ENCODE measurements at places on chromosomes 3 and 15.

DNA sequence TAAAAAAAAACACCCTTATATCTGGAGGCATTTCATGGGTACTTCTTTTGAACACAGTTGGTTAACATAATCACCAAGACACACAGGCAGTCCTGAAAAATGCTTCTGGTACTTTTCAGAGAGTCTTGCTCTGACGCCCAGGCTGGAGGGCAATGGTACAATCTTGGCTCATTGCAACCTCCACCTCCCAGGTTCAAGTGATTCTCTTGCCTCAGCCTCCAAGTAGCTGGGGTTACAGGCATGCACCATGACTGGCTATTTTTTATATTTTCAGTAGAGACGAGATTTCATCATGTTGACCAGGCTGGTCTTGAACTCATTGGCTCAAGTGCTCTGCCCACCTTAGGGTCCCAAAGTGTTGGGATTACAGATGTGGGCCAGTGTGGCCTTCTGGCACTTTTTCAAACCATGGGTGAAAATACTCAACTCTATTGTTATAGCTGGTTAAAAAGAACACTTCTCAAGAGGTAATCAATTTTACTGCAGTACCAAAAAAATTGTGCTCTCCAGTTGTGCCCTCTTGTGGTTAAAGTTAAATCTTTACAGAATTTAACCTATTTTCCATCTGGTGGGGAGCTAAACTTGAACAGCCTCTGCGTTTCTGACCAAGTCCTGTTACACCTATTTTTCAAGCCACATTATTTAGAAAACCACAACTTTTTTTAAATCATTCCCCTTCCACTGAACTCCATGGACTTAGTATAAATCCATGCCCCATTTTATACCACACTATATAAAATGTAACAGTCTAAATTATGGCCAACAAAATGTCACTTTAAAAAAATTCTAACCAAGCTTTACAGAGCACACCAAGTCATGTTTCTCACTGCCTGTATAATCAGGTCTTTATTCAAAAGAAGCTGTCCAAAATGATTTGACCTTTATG, 1.2 kb upstream of the SNAPC5 start:
- no peak for DNase-seq

DNA sequence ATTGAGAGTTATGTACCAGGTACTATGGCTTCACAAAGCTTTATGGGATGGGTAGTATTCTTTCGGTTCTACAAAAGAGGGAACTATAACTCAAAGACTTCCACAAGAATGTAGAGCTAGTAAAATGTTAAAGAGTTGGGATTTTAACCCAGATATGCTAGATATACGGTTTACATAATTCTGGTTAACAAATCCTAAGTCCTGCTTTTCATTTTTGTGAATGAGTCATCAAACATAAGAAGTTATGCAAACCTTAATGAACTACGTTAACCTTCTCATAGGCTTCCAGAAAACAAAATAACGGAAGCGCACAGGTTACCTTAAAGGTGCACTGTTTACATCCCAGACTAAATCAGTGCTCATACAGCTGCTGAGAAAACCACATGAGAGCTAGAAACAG, 1049.3 kb downstream of the MCTP2 start:
- DNase-seq: no peak

DNA sequence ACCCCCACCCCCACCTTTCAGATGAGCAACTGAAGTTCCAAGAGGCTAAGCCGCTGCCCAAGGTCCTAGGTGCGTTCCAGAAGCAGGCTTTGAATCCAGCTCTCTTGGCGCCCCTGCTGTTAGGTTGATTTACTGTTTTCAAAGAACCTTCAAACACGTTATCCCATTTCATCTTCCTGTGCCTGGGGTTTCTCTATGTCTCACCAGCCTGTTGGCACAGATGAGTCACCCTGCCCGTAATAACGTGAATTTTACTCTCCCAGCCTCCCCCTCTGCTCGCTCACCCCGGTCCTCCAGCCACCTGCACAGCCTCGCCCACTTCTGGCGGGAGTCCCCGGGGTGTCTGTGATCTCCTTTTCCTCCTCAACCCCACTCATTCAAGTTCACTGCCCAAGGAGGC, 13.0 kb upstream of the TSEN2 start:
- DNase-seq: no peak

- no peak for DNase-seq
These were observed 9.1 kb downstream of the HDGFL3 start for GRCh38 chr15:83198476-83198875.

- DNase-seq: no peak
These were observed 5.5 kb upstream of the PSMD6 start for GRCh38 chr3:64028754-64029153.

GRCh38 chr3:188400494-188401243, 246.7 kb downstream of the LPP start:
- DNase-seq: no peak

DNA sequence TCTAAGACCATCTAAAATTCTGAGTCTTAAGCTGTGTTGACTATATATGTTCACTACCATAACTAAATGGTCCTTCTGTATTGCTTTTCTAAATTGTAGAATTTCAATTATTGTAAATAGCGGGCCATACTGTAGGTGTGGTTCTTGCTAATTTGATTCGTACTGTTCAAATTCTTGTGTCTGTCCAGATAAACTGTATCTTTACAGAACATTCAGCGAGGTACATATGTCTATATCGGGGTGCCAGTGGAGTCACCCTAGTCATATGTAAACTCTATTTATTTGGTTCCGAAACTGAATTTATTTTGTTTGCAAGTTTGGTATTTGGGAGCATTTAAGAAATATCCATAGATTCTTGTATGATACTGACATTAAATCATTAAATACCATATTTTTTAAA, 69.0 kb downstream of the IGF1R start:
- DNase-seq: no peak

DNA sequence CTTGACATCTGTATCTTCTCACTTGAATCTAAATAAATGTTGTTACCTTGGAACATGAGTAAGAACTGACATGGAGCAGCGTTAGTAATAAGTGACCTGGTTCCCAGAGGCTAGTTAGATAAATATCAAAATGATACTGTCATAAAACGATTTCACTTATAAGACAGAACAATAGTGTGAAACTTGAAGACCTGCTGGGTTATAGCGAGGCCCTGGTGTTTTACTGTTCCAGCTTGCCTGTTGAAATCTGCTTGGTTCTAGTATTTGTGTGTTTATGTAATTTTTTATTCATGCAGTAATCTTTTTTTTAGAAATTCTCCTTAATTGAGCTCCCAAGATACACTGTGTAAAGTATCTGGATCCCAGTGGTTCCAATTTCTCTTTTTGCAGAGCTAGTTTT, 129.4 kb downstream of the CACNA2D3 start:
- DNase-seq: no peak

DNA sequence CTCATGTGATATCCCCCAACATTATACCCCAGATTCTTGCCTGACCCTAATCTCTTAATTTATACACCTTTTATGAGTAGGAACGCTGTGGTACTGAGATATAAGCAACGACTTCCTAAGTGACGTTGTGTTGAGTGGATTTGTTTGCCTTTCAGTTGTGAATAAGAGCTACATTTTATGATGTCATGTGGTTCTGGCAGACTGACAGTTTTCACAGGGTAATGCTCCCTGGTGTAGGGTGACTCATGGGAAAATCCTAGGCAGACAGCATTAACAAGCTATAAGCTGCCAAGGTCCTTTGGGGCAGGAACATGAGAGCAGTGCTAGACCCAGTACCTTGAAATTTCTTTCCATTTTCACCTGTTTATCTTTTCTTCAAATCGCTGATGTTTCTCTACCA, 11.2 kb downstream of the C3orf52 start:
- DNase-seq: peak; percentile 53

DNA sequence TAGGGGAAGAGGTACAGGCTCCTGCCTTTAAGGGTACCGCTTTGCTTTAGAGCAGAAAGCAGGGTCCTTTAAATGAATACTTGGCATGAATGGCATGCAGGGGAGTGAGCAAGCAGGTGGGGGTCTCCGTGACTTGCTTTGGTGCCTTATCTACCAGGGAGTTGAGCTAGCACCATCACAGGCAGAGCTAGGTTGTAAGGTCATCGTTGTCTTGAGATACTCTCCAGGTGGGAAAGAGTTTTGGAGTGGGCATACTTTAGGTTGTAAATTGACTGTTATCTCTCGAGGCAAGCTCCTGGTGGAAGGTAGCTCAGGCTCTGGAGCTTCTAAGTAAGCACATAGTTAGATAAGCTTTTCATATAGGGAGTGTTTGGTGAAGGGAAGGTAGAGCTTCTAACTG, 5.6 kb downstream of the GASK1A start:
- no peak for DNase-seq

DNA sequence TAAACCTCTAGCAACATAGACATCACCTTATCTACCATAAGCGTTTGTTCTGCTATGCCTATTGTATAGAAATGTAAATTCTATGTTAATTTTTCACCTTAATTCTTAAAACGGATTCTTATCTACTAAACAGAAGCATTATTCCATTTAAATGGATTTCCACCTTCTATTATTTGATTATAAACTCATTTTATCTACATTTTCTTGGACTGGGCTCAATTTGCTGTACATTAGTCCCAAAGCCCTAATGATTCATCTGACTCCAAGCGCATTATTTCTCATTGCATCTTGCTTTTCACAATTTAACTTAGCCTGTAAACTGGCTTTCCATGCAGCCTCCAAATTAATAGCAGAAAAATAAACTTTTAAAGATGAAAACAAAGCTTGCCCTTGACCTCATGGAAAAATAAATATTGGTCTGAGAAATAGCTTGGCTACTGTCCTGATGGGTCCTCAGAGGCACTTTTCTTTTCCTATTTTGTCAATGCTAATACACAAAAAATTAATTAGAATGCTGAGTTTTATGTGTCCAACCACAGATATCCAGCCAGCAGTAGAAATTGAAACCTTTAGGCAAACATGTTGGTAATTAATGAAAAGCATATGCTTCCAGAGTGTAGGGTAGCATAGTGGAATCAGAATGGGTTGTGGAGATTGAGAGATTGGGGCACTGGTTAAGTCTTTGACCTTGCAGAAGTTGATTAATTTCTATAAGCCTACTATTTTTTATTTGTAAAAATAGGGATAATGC, 81.4 kb upstream of the CFAP20DC start:
- no peak for DNase-seq

- DNase-seq: no peak
These were observed 355.0 kb upstream of the CFAP20DC start for GRCh38 chr3:59404851-59405250.

DNA sequence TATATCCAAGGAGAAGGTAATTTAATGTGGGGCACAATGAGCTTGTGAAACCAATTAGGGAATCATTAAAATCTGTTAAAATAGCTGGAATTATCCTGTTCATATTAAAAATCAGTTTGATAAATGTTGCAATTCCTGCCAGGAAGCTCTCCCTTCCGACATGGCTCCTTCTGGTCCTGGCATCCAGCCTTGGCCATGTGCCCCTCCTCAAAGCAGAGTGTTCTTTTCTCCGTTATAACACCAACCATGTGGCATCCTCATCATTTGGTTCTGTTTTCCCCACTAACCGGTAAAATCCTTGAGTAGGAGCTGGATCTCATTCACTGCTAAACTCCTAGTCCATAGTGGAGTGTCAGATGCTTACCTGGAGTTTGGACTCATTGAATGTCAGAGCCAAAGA, 127.2 kb downstream of the ARNT2 start:
- no peak for DNase-seq

GRCh38 chr3:127690823-127691452, 18.2 kb downstream of the ABTB1 start:
- DNase-seq: no peak

GRCh38 chr3:158404131-158404718, 166.8 kb upstream of the MLF1 start:
- DNase-seq: no peak

- DNase-seq: no peak
These were observed 37.0 kb upstream of the TRIM71 start for GRCh38 chr3:32780735-32781210.

- no peak for DNase-seq
These were observed 55.4 kb downstream of the ZNF148 start for GRCh38 chr3:125319765-125320164.

GRCh38 chr3:113055201-113055600, 64.4 kb downstream of the GTPBP8 start:
- DNase-seq: no peak

GRCh38 chr3:47002171-47003055, 22.9 kb downstream of the NBEAL2 start:
- no peak for DNase-seq

All from NCI-H1092 treated with DMSO at 0.1 percent for 48 hours (cell line).